ENCODE measurements at places on chromosomes 2 and 18.

DNA sequence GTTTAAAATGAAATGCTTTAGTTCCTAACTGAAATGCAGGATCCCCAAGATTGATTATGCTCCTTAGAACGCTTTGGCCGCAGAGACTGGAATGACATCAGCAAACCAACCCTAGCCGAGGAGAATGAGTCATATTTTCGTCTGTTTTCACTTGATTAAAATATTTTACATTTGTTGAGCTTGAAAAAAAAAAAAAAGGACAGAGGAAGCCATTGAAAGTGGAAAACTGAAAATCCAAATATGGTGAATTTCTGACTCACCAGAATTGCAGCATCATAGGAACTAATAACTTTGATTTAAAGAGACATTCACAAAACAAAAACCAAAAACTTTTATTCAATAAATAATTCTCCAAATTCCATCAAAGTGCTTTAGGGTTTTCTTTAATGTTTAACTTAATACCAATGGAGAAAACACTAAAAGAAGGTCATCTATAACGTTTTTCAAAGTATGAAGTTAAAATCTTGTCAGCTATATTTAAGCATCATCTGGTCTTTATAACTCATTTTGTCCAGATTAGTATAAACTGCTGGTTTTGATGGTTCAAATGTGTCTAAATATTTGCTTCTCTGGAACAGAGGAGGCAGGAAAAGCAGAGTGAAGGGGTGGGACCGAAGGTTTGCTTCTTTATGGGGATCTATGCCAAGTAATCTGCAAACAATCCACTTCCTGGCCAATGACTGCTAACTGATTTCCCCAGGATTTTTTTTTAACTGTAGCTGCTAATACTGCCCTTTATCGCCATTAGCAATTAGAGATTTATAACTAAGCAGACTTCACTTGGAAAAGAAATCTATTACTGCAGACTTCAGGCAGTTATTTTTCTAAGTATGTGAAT lies 30.9 kb upstream of the COL5A2 start:
- no peak for DNase-seq

- no peak for DNase-seq
These were observed 128.1 kb upstream of the LHCGR start for GRCh38 chr2:48883661-48884060.

- DNase-seq: no peak
These were observed 19.5 kb upstream of the CFAP36 start for GRCh38 chr2:55500025-55500424.

DNA sequence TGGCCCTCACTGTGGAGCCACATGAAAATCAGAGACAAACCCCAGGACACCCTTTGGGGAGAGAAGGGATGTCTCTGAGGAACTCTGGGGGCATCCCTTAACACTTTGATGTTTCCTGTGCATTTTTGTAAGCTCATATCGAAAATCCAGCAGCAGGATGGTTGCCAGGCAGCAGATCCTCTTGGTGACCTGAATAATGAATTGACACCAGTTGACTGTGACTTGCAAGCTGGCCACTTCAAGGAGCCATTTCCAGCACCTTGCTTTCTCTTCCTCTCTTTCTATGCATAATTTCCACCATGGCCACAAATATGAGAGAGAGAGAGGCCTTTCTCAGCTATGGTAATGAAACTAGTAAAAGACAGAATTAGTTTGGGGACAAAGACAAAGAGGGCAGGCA lies 91.7 kb downstream of the NRP2 start:
- no peak for DNase-seq

DNA sequence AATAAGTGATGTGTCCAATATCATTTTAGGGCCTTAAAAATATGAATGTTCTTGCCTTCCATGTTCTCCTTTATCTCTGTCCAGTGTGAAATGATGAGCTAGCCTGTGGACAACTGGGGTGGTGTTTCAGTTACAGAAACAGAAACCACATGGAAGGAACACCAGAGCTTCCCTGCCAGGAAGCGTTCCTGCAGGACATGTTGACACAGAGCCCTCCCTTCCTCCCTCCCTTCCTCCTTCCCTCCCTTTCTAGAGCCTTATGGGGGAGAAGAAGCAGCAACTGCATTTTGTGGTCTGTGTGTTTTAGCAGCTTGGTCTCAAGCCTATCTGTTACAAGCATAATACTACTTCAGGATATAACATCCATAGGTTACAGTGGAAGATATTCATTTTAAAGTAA lies 539.7 kb upstream of the NETO1 start:
- no peak for DNase-seq

- DNase-seq: no peak
These were observed 102.4 kb downstream of the ASB1 start for GRCh38 chr2:238528953-238529781.

DNA sequence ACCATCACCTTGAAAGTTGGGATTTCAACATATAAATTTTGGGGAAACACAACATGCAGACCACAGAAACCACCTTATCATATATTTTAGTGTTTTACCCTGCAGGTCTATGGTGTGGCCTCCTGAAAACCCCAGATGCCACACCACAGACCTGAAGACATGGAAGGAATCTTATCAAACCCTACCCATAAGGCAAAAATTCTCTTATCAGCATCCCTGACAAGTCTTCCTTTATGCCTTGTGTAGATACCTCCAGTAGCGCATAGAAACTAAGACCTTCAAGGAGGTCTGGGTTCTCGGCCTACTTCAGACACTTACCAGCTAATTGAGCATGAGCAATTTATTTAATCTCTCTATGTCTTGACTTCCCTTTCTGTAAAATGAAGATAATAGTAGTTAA lies 59.1 kb upstream of the SLC14A2 start:
- no peak for DNase-seq

DNA sequence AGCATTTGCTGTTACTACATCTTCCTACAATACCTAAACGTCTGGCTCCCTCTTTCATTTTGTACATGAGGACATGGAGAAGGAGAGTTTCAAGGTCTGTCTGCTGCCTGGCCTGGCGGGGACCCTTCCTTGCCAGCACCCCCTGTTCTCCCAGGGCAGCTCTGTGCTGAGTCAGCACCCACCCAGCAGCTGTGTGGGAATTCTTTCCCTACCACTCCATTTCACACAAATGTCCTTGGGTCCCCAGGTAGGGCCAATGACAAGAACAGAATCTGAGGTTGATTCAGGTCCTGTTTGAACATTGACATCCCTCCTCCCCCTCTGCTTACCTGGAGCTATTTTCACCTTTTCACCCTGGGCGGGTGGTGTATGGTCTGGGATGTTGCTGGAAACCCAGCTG lies 129.9 kb upstream of the ITGA6 start:
- DNase-seq: no peak

DNA sequence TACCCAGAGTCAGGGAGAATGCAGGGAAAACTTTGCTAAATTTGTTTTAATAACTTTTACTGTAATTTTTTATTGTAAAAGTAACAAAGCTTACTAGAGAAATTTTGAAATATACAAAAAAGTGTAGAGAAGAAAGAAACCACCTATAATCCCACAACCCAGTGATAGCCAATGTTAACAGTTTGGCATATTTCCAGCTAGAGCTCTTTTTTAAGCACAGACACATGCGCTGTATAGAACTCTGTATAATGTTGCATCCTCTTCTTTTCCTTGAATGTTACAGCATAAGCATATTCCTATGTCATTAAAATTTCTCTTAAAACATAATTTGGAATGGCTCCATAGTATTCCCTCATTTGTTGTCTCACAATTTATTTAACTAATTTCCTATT lies 37.4 kb upstream of the EPAS1 start:
- DNase-seq: no peak

DNA sequence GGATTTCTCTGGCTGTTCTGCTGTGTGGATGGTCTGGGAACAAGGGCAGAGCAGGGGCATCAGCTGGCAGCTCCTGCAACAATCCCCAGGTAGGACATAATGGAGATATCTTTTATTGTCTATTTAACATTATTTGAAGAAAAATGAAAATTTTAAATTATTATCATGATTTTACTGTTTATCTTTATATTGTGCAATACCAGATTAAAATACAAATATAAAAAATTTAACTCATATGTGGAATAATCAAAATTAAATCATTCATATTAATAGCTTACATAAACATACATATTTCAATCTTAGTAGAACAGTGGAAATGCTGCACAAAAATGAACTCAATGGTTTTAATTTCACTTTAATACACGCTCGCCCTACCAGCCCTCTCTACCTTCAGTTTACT lies 70.6 kb upstream of the FAM110C start:
- no peak for DNase-seq

GRCh38 chr2:190877436-190877835 lies 3.2 kb upstream of the GLS start:
- no peak for DNase-seq

- DNase-seq: no peak
These were observed 1125.0 kb upstream of the CELF4 start for GRCh38 chr18:38690626-38691025.

- DNase-seq: no peak
These were observed 460.4 kb downstream of the MBD2 start for GRCh38 chr18:53764086-53764485.

GRCh38 chr2:64967601-64968000 lies 21.6 kb upstream of the SLC1A4 start:
- no peak for DNase-seq

DNA sequence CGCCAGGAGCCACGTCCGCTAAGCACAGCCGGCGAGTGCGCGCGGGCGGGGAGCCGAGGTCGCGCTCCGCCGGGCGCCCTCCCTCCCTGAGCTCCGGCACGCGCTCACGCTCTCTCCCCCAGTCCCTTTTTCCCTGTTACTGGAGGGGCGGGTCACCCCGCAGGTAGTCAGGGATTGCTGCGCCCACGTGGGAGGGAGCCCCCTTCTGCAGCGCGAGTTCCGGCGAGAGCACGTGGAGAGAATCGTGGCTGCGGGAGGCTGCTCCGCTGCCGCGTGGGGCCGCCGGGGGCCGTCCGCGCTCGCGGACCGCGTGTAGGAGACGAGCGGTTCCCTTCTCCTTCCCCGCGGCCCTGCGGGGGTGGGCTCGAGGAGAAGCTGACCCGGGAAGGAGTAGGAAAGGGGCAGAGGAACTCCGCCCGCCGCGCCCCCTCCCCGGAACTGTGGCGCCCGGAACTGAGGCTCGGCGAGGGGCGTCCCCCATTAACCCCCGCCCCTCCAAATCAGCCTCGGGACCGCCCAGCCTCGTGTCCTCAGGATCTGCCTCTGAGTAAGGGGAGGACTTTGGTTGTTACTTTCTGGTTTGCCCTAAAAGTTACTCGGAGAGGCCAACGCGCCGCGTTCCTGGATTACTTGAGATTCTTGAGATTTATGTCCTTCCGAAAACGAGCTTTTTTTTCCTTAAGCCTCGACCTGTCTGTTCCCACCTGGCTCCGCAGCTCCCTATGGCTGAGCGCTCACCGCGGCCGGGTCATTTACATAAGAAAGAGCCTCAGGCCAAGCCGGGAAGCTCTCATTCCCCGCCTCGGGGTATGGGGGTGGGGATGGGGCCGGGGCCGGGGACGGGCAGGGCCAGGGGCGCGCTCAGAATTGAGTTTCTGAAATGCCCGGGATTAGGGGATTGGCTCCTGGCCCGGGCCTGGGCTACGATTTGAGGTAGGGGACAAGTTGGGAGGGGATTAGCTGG lies 1.1 kb downstream of the HK2 start:
- DNase-seq: no peak

- no peak for DNase-seq
These were observed 38.0 kb downstream of the KCNE4 start for GRCh38 chr2:223090039-223090438.

- no peak for DNase-seq
These were observed 16.2 kb downstream of the ACTG2 start for GRCh38 chr2:73908689-73909652.

All from NCI-H526 treated with DMSO at 0.1 percent for 48 hours (cell line).